Left hindlimb (tissue), 1 donor: ENCODE measurements at places on chromosomes 2 and 18.

- DNase-seq: no peak
Measured at GRCh38 chr2:208112969-208113368, 11.4 kb downstream of the CRYGD start.

DNA sequence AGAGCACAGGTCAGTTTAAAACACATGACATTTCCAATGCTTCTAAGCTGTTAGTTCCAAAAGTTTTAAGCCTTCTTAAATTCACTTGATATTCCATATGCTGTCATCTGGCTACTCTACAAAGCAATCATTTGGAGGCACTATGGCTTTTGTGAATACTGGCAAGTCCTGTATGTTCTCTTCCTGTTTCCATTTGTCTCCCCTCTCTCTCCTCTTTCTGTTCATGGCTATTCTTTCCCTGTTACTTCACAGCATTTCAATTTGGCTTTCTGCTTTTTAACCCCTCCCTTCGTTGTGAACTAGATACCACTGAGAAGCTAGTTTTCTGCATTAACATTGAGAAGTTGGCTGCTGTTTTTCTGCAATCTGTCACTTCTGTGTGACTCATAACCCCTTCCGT, 1337.2 kb upstream of the CELF4 start:
- no peak for DNase-seq

- DNase-seq: no peak
Measured at GRCh38 chr2:187369471-187369870, 78.6 kb downstream of the CALCRL start.

- no peak for DNase-seq
Measured at GRCh38 chr2:177797808-177798207, 274.8 kb downstream of the PDE11A start.

- no peak for DNase-seq
Measured at GRCh38 chr2:39429746-39430145, 7.3 kb downstream of the MAP4K3 start.

DNA sequence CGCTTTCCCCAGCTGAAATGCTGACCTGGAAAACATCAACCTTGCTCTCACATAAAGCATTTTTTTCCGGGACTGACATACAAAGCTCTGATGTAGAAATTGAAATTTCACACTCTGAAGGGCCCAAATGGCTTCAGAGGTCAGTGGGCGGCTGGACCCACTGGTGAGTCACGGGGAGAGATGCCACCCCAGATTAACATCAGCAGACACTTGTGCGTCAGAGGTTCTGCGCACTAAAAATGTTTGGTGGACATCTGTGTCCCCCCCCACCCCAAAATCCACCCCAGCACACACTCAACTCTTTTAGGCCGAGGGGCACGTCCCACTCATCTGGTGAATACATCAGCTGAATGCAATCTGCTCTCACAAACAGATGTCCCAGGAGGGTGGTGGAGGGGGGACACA, 208.9 kb downstream of the ASB1 start:
- no peak for DNase-seq

- no peak for DNase-seq
Measured at GRCh38 chr2:60356346-60356745, 197.1 kb downstream of the BCL11A start.

GRCh38 chr2:235091421-235091820, 139.6 kb downstream of the SH3BP4 start:
- DNase-seq: no peak

- DNase-seq: no peak
Measured at GRCh38 chr18:55539240-55539639, 48.8 kb downstream of the TCF4 start.

GRCh38 chr18:62128157-62128556, 58.7 kb downstream of the PIGN start:
- DNase-seq: no peak

DNA sequence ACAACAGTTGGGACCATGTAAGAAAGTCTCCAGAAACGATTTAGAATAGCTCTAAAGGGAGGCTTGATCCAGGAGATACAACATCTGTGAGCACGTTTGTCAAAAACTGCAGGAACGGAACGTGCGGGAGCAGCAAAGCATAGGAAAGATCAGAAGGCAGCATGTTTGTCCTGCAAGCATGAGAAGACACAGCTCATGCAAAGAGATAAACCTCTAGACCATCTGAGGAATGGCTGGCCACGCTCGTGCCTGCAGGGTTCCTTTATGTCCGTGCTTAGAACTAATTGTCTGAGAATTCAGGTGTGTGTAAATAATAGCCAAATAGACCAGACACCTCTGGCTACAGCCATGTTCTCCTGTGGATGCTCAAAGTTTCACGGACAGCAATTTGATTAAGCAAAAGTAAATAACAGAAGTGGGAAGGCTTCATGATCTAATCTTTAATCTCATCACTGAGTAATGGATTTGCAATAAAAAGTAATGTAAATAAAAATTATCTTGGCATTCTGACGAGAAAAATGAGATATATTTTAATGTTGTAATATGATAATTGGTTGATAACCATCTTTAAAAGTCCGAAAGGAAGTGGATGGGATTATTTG, 534.8 kb upstream of the CDH7 start:
- DNase-seq: no peak

GRCh38 chr2:21501376-21502027, 377.7 kb downstream of the TDRD15 start:
- DNase-seq: no peak

- DNase-seq: no peak
Measured at GRCh38 chr2:142758973-142759372, 118.5 kb upstream of the KYNU start.

GRCh38 chr2:141201016-141201565, 929.7 kb downstream of the LRP1B start:
- DNase-seq: no peak

DNA sequence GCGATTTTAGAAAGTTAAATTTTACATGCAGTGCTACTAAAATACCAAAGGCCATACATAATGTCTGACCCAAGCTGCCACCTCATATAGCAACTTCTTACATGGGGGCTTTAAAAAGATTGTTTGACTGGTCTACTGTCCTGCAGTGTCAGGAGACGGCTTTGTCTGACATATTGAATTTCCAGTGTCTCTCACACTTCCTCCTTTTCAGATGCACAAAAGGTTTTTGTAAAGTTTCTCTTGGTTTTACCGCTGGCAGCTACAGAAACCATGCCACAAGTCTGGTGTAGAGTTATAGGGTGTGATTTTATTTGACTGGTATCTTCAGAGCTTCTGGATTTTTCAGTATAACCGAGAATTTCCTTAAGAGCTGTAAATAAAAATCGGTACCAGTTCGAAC, 1.1 kb upstream of the ASAP2 start:
- no peak for DNase-seq
